ENCODE measurements at places on chromosomes 12 and 14.
A peak's percentile ranks its signal among the peaks of the same experiment; 100 is the strongest.

DNA sequence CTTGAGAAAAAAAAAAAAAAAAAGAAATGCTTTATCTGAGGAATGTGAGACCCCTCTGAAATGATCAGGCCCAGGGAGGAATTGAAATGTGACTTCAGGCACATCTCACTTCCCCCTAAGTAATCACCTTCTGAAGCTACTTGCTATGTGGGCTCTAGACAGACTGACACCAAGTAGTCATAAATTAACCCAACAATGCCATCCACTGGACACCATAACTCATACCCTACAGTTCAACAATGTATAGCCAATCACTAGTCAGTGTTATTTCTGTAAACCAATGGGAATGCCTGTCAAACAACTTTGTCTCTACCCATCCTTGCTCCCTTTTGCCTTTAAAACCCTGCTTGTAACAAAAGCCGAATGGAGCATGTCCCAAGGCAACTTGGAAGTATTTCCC lies 182.7 kb upstream of the TMPO start:
- DNase-seq = no peak

- no peak for DNase-seq
These were observed 9.1 kb downstream of the NPAS3 start for GRCh38 chr14:32947792-32948191.

DNA sequence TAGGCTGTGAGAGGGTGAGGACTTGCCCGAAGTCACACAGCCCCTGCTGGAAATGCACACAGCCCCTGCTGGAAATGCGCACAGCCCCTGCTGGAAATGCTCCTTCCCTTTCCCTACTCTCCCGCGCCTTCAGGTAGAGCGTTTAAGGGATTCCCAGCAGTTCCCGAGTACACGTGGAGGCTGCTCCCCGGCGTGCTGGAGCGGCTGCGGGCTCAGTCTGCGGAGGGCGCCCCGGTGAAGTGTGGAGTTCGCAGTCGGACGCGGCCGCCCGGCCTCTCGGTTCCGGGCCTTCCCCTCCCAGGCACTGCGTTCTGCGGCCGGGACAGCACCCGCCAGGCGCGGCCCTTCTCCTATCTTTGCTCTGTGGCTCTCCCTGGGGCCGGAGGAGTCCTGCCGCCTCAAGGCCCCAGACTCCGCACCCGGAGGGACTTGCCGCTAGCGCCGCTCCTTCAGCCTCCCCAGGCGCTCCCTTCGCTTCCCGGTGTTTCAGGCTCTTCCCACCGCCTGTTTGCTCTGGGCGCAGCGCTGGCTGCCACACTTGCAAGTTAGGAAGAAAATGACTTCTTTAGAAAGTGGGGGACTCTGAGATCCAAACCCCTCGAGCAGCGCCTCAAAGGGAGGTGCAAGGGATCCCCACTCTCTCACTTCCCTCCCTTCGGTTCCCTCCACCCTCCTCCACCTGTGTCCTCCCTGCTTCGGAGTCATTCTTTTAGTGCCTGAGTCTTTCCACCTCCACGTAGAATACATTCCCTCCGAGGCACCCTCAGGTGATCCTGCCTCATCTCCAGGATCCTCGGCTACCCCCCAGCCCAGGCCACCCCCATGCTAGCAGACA lies 8.3 kb upstream of the TBX5 start:
- DNase-seq = no peak

DNA sequence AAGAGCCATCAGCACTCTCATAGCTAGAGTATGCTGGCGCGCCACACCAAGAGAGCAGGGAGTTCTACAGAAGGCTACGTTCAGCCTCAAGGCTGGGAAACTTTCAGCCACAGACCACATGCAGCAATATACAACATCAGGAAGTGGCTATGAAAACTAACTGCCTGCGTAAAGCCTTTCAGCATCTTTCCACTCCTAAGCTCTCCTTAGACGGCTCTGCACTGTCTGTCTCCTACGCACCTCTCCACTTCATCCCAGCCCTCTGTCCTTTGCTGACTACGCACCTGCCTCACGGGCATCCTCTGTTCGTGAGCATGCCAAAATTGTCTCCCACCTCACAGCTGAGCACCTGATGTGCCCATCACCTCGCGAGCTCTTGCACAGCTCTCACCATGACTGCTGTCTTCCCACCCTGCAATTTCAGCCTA lies 9.7 kb downstream of the MPHOSPH9 start:
- DNase-seq = no peak

GRCh38 chr14:100312877-100313400 lies 6.7 kb upstream of the SLC25A29 start:
- no peak for DNase-seq

DNA sequence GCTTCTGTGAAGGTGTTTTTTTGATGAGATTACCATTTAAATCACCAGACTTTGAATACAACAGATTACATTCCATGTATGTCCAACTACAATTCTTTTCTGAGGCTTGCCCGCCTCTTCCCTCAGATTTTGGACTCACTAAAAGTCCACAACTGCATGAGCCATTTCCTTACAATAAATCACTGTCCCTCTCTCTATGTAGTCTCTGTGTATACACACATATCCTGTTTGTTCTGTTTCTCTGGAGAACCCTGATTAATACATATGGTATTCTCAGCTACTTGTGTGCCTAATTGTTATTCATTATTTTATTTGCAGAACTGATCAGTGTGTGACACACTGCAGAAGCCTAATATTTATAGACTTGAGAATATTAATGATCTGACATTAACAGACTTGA lies 2.4 kb upstream of the MIPOL1 start:
- DNase-seq = no peak

- DNase-seq = no peak
These were observed 17.5 kb downstream of the SSH1 start for GRCh38 chr12:108839890-108840230.

- DNase-seq = no peak
These were observed 89.3 kb downstream of the EPS8 start for GRCh38 chr12:15699886-15700285.

- no peak for DNase-seq
These were observed 381.0 kb downstream of the DPF3 start for GRCh38 chr14:72512925-72513324.

DNA sequence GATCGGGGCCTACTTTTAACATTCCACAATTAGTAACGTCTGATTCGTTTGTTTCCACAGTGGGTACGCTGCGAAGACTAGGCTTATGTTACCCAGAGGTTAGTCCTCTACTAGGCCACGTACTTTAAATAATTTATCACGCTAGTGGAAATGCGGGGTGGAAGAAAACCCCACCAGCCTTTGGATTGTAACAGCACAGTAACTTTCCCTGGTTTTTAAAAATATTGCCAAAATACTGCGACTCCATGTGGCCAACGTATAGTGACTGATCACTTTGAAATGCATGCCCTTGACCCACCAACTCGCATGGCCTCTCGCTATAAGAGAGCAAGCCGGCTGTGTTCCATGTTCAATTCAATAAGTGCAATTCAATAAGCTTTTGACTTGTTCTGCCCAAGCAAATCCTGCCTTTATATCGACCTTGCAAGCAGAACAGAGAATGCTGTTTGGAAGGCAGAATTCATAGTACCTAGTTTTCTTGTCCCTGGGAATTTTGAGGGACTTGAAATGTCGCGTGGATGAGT lies 882 bp upstream of the GTF2A1 start:
- DNase-seq = peak; percentile 53

DNA sequence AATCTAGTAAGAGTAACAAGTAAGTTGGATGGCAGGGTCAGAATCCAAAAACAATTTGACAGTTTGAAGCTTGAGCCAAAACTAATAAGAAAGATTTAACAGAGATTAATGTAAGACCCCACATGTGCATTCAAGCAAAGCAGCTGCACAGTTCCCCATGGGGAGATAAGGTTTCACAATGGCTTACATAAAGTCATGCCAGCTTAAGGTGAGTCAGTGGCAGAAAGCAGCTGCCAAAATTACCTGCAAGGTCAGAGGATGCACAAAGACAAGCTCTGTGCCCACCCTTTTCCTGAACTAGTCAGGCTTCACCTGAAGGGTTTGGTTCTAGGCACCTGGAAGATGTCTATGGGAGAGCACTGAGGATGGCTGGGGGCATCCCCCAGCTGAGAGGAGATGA lies 36.6 kb upstream of the KRT77 start:
- DNase-seq = no peak

DNA sequence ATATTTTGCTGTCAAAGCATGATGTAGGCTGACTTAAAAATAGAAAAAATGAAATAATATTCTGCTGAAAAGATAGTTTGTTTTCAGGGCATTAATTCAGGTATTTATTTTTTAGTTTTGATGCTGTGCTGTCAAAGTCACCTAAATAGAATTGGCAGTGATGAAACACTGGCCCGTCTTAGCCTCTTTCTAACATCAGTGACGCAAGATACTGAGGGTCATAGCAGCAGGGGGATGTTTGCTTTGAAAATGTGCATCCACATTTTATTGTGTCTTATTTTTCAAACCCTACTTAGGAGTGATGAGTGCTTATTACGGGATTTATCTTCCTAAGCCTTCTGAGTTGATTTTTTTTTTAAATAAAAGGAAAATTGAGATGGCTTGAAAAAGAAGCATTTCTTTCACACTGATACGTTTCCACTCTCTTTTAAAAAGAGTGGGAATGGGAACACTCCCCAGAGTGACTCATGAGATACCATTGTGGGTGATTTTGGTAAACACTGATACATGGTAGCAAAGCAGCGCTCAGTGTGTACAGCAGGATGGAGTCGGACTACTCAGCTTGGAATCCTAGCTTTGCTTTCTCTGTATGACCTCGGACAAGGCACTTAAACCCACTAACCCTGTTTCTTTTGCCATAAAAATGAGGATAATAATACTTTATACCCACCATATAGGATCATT lies 290.8 kb downstream of the ERC1 start:
- DNase-seq = no peak

GRCh38 chr14:33455654-33456345 lies 495.1 kb downstream of the EGLN3 start:
- no peak for DNase-seq

- no peak for DNase-seq
These were observed 783.8 kb downstream of the VRK1 start for GRCh38 chr14:97581016-97581415.

DNA sequence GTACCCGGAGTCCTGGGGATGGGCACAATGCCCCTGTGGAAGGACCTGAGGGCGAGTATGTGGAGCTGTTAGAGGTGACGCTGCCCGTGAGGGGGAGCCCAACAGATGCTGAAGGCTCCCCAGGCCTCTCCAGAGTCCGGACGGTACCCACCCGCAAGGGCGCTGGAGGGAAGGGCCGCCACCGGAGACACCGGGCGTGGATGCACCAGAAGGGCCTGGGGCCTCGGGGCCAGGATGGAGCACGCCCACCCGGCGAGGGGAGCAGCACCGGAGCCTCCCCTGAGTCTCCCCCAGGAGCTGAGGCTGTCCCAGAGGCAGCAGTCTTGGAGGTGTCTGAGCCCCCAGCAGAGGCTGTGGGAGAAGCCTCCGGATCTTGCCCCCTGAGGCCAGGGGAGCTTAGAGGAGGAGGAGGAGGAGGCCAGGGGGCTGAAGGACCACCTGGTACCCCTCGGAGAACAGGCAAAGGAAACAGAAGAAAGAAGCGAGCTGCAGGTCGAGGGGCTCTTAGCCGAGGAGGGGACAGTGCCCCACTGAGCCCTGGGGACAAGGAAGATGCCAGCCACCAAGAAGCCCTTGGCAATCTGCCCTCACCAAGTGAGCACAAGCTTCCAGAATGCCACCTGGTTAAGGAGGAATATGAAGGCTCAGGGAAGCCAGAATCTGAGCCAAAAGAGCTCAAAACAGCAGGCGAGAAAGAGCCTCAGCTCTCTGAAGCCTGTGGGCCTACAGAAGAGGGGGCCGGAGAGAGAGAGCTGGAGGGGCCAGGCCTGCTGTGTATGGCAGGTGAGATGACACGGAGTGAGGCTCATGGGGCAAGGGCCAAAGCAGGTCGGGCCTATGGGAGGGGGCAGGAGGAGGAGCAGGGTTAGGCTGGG lies 4.5 kb downstream of the ARHGEF40 start:
- DNase-seq = no peak

- no peak for DNase-seq
These were observed 5.0 kb upstream of the MEG3 start for GRCh38 chr14:100820957-100821356.

DNA sequence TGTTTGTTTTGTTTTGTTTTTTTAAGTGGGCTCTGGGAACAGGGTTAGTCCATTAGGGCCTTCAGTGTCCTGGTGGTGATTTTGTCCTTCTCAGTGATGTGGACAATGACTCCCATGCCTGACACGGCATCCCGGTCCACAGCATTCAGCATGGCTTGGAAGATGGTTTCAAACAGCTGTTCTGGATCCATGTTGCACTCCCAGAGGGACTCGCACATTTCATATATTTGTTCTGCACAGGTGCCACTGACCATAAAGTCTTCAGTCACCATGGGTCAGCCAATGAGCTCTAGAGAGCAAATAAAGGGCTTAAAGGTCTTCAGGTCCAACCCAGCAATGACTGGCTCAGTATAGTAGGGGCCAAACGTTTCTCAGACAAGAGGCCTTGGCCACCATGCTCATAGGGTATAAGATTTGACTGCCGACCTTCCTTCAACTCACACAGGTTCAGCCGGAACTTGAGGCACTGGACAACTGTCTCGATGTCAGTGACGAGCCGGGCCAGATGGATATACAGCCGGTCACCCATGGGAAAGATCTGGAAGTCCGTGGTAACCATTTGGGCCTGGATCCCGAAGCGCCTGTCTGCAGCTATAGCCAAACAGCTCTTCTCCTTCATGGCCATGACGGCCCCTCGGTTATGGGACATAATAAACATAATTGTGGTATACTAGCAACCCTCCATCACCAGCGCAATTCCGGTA lies 18.0 kb downstream of the OR10P1 start:
- no peak for DNase-seq

GRCh38 chr12:103745962-103746361 lies 95.1 kb downstream of the NT5DC3 start:
- DNase-seq = no peak

DNA sequence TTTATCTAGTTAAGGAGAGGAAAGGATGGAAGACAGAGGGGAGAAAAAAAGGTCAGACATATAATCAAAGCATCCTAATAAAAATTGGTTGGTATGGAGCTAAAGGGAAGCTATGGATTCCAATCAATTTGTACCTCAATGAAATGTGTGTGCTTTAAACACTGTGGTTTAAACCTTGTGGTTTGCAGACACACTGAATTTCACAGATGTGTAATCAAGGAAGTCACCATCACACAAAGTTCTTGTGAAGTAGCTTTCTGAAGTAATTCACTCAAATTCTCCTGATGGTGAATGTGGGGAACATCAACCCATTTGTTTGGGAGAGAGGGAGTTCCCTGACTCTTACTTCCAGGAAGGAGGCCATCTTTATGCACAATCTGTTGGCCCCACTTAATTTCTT lies 243.3 kb upstream of the KRR1 start:
- no peak for DNase-seq

DNA sequence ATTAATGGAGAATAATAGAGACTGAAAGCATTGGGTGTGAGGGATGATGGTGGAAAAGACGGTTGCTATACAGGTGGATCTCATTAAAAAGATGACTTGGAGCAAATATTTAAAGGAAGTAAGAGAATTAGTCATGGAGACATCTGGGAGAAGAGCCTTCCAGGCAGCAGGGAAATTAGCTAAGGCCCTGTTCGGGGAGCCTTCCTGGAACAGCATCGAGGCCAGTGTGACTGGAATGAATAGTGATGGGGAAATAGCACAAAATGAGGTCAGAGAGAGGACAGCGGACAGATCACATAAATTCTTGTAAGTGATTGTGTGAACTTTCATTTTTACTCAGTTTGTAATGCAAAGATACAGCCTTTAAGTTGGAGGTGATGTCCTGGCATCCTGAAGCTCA lies 842.3 kb downstream of the SLC6A15 start:
- DNase-seq = no peak

Measured in substantia nigra (tissue), 51 donors.